ENCODE measurements at places on chromosomes 6 and 20. TPM values are rescaled to one million over a fixed set of nuclear protein-coding genes. Genes with fewer than 3 reads are reported as not detected.

GRCh38 chr20:31570021-31570463 is 35.0 kb upstream of the ID1 start:
- H3K27ac ChIP-seq: peak overlapping the region; percentile 3
- H3K4me1 ChIP-seq: peaks cover 54% of the 10 kb centered on the region
- peaks cover 15% of the 10 kb centered on the region for H3K36me3 ChIP-seq
- no peaks in the 10 kb centered on the region for H3K27me3 ChIP-seq
- no peak for DNase-seq
- H3K4me3 ChIP-seq: no peak overlapping the region

SLC35D3 gene
- total RNA-seq: not detected

GRCh38 chr6:110979565-110980101 is 2.2 kb upstream of the RPF2 start:
- H3K27ac ChIP-seq: no peak overlapping the region
- H3K4me1 ChIP-seq: peaks cover 9% of the 10 kb centered on the region
- DNase-seq: no peak
- no peaks in the 10 kb centered on the region for H3K36me3 ChIP-seq
- H3K27me3 ChIP-seq: no peaks in the 10 kb centered on the region

GTSF1L gene
- not detected for total RNA-seq

GRCh38 chr20:32513031-32513866 is 71.9 kb downstream of the NOL4L start:
- H3K27ac ChIP-seq: no peak overlapping the region
- no peaks in the 10 kb centered on the region for H3K36me3 ChIP-seq

DNA sequence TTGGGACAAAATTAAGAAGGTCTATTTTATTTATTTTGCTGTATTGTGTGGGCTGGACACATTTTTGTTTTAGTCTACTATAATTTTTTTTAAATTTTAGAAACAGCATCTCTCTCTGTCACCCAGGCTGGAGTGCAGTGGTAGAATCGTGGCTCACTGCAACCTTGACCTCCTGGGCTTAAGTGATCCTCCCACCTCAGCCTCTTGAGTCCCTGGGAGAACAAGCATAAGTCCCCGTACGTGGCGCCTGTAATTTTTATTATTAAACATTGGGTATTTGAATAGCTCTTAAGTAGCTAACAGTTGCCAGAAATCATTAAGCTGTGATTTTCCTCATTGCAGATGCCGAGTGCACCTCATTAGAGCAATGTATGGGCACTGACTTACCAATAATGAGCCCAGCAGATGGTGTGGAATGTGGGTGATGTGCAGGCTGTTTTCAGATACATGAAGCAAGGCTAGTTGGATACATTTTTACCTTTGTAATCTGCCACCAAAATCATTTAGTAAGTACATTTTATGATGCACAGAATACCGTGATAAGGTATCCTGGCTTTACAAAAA is 10.3 kb upstream of the MAS1 start:
- H3K36me3 ChIP-seq: no peaks in the 10 kb centered on the region
- no peak for DNase-seq
- H3K27ac ChIP-seq: no peak overlapping the region

DNA sequence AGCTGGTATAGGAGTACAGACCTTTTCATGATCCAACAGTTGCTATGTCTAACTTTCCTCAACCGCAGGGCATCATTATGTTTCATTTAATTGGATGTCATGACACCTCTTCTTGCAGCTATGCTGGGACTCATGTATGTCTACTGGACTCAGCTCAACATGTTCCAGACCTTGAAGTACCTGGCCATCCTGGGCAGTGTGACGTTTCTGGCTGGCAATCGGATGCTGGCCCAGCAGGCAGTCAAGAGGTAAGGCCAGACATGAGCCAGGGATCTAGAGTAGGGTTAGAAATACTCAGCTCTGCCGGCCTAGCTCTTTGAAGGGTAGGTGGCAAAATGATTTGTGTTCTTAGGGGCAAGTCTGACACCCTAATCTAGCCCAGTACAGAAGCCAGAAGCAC is 25.2 kb downstream of the GHRH start:
- H3K4me1 ChIP-seq: no peaks in the 10 kb centered on the region
- H3K4me3 ChIP-seq: no peak overlapping the region
- no peaks in the 10 kb centered on the region for H3K27me3 ChIP-seq
- no peak overlapping the region for H3K27ac ChIP-seq
- DNase-seq: no peak

Measured in PC-3 (cell line).